SJCRH30 (cell line): ENCODE measurements at places on chromosomes 13 and 19.

DNA sequence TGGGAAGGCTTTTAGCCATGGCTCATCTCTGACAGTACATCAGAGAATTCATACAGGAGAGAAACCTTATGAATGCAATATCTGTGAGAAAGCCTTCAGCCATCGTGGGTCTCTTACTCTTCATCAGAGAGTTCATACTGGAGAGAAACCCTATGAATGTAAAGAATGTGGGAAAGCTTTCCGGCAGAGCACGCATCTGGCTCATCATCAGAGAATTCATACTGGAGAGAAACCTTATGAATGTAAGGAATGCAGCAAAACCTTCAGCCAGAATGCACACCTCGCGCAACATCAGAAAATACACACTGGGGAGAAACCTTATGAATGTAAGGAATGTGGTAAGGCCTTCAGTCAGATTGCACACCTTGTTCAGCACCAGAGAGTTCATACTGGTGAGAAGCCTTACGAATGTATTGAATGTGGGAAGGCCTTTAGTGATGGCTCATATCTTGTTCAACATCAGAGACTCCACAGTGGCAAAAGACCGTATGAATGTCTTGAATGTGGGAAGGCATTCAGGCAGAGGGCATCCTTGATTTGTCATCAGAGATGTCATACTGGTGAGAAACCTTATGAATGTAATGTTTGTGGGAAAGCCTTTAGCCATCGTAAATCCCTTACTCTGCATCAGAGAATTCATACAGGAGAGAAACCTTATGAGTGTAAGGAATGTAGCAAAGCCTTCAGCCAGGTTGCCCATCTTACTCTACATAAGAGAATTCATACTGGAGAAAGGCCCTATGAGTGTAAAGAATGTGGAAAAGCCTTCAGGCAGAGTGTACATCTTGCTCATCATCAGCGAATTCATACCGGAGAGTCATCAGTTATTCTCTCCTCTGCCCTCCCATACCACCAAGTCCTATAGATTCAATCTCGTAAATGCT lies 10.7 kb downstream of the ZNF470 start:
- DNase-seq: peak; percentile 14

GRCh38 chr13:76160506-76160905 lies 524.4 kb downstream of the LMO7 start:
- no peak for DNase-seq

DNA sequence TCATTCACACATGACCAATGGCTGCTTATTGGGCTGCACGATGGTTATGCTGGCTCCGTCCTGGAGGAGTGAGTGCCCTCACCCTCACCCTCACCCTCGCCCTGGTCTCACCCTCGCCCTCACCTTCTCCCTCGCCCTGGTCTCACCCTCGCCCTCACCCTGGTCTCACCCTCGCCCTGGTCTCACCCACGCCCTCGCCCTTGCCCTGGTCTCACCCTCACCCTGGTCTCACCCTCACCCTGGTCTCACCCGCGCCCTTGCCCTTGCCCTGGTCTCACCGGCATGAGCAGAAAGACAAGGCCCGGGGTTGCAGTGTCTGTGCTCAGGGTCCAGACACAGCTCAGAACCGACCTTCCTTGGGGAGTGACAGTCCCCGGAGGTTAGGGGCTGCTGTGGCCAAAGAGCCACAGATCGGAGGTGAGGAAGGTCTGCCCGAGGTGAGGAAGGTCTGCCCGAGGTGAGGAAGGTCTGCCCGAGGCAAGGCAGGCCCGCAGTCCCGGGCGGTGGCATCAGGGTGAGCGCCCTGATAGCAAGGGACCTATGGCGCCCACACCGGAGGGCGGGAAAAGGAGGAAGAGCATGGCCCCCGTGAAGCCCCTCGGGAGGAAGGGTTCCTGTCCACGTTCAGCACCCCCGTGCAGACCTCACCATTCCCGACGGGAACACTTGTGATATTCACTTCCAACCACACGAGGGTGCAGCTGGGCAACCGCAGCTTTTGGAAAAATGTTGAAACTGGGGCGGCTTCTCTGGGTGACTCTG lies 65.6 kb downstream of the MCF2L start:
- peak; percentile 67 for DNase-seq

DNA sequence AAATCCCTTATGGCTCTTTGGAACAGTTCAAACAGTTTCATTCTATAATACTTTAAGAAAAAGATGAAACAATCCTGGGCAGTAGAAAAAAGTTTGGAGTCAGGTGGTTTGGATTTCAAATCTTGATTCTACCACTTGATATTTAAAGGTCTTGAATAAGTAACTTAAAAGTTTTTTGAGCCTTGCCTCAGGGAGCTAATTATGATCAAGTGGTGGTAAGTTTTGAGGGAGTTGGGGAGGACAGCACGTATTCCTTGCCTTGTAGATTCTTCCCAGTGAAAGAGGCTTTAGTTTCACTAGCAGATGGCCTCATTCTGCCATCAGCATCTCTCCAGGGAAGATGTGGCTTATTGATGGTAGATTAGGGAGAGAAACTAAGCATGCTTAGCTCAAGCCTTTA lies 168.4 kb upstream of the CSNK1A1L start:
- no peak for DNase-seq

GRCh38 chr19:1455336-1456120 lies 5.6 kb downstream of the APC2 start:
- peak; percentile 78 for DNase-seq

- no peak for DNase-seq
Observed at GRCh38 chr13:20002787-20003186, 44.3 kb downstream of the ZMYM2 start.
